Hematopoietic multipotent progenitor cell treated with erythropoietin and hydrocortisone succinate and interleukin-3 and kit ligand, for 6 days (in vitro differentiated cells): ENCODE measurements at places on chromosomes 6 and 20.
A peak's percentile ranks its signal among the peaks of the same experiment; 100 is the strongest.

DNA sequence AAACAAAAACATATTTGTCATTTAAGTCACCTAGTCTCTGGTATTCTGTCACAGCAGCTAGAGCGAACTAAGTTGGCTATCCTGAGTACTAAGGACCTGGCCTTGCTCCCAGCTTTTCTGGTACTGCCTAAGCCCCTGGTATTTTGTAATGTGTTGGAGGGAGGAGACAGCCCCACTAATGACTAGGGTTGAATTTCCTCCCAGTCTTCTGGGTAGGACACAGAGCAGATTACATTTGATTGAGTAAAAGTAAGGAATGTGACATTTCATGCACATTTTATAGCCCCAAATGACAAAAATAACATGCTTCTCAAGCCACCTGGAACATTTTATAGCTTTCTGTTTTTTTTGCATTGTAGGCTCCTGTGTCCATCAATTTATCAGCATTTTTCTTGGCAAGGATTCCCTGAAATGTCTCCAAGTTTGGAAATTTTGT, 47.9 kb upstream of the DDR1 start:
- no peak for DNase-seq

DNA sequence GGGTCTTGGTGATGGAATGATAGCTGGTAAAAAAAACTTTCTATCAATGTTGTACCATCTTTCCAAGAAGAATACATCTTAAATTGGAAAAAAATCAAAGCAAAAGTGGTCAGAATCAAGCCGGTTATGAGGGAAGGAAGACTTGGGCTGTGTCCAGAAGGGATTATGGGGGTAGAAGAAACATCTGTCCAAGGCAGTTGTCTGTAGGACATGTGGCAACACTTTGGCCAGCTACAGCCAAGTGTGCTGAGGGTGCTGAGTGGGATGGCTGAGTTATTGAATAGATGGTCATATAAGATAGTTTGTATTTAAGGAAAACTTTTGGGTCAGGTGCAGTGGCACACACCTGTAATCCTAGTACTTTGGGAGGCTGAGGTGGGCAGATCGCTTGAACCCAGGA, 38.4 kb downstream of the INSM1 start:
- no peak for DNase-seq

- no peak for DNase-seq
These were observed 5.2 kb downstream of the RNF217 start for GRCh38 chr6:124967444-124967843.

- DNase-seq, result peak; percentile 49
These were observed 56.1 kb upstream of the LAMP5 start for GRCh38 chr20:9458138-9458796.

- DNase-seq, result no peak
These were observed 392.4 kb downstream of the QKI start for GRCh38 chr6:163806755-163807499.

DNA sequence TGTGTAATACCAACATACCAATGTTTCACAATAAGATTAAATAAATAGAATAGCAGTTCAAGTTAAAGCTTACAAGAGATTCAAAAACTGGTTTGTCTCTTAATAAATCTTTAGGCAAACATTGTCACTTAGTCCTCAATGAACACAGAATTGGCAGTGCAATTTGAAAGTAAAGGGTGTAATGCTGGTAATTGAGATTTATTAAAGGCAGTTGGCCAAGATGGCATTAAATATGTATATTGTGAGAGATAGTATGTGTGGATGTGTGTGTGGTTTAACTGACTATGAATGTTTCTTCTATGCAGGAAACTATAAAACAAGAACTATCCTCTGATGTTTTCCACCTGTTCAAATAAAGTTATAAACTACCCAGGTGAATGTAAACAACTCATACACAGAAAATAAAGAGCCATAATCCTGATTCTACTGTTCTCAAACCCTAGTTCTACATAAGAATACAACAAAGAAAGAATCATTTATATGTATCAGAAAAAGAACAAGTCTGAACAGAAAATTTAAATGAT, 267.9 kb upstream of the PTCHD4 start:
- DNase-seq, result no peak

DNA sequence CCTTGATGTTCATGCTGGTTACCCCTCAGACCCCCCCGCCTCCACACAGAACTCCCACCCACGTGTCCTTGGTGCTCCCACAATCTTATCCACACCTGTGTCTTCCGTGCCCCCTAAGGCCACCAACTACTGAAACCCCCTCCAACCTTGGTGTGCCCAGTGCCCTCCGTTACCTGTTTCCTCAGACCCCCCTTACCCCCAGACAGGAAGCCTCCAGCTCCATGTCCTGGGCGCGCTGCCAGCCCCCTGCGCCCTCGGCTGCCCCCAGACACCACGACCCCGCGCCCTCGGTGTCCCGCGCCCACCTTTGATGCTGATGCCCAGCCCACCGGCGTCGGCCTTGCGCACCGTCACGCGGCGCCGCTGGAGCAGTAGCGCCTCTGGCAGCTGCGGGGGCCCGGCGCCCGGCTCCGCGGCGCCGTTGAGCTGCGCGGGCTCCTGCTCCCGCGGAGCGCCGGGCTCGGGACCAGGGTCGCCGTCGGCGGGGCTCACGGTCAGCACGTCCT, 504 bp downstream of the SNTA1 start:
- DNase-seq, result peak; percentile 24

DNA sequence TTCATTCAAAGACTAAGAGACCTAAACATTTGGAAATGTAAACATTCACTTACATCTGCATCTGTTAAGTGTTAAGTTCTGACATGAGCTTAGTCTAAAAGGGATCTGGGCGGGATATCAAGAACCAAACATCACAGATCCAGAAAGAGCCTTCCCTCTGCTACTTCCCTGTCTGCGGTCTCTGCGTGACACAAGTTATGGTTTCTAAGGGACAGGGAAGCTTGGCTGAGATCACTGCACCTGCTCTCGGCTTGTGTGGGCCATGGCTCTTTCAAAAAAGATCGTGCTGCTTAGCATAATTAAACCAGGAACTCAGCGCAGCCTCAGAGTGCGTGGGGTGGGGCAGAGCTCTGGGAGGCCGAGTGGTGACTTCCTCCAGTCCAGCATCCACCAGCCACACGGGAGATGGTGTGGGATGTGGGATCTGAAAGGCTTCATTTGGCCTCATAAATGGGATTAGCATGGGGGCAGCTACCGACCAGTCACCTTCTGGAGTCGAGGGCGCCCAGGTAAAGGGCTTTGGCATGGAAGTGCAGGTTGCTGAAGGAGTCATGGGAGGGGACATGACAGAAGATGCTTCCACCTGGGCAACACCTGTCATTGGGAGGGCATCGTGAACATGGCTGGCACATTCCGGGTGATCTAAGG, 16.7 kb upstream of the RAMACL start:
- DNase-seq, result no peak

DNA sequence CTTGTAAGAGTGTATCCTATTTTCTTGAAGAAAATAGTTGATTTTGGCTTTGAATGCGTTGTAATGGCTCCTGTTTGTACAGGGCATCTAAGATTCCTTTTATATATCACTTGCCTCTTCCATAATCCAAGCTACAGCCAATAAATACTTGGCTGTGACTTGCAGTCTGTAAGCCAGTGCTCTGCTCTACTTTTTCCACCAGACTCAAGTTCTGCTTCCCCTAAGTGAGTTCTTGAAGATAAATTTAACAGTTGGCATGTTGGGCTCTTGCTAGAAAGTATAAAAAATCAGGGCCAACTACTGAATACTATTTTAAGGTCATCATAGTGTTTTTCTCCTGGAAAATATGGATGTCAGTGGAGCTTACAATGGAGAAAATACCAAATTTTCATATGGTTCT, 36.5 kb upstream of the SCGN start:
- DNase-seq, result no peak

- no peak for DNase-seq
These were observed 308.6 kb upstream of the CNR1 start for GRCh38 chr6:88474720-88475119.

DNA sequence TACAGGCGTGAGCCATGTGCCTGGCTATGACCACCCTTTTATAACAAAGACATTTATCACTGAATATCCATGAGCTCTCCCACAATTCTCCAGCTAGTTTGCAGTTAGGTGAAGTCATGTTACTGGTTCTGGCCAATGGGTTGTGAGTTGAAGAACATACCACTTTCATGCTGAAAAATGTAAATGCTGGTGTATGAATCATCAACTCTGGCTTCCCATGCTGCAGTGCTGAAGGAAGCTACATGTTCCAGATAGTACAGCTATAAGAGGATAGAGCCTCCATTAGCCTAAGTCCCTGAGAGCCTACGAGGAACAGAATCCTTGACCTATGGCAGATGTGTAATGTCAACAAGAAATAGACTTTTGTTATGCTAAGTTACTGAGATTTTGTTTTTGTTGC, 180.4 kb downstream of the BTBD9 start:
- DNase-seq, result no peak

DNA sequence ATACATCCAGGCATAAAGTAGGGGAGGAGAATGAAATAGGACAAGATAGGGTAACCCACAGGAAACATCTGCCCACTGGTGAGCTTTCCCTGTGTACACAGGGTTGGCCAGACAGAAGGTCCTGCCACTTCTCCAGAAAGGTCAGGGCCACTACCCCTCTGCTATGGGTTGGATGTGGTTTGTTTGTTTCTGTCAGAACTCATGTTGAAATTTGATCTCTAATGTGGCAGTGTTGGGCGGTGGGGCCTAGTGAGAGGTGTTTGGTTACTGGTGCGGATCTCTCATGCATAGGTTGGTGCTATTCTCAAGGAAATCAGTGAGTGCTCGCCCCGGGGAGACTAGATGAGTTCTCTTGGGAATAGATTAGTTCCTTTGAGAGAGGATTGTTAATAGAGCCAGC, 15.6 kb upstream of the MAS1 start:
- DNase-seq, result no peak

DNA sequence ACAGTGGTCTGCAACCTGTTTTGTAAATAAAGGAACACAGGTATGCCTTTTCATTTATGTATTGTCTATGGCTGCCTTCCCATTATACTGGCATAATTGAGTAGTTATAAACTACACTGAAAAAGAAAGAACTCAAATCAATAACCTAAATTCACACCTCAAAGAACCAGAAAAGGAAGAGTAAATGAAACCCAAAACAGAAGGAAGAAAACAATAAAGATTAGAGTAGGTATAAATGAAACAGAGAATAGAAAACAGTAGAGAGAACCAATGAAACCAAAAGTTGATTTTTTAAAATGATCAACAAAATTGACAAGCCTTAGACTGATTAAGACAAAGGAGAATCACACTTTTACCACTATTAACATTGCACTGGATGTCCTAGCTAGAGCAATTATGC, 34.7 kb downstream of the FAM184A start:
- DNase-seq, result no peak

DNA sequence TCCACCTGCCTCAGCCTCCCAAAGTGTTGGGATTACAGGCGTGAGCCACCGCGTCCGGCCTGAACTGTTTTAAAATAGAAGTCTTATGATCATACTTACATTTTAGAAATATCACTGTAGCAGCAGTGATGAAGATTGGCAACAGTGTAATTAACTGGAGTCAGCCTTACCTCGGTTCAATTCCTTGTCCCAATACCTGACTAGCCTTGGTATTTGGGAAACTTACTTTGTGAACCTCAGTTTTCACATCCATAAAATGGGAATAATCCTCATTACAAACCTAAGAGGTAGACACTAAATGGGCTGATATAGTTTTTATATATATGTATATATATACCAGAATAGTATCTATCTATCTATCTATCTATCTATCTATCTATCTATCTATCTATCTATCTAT, 19.3 kb downstream of the PHF20 start:
- no peak for DNase-seq

DNA sequence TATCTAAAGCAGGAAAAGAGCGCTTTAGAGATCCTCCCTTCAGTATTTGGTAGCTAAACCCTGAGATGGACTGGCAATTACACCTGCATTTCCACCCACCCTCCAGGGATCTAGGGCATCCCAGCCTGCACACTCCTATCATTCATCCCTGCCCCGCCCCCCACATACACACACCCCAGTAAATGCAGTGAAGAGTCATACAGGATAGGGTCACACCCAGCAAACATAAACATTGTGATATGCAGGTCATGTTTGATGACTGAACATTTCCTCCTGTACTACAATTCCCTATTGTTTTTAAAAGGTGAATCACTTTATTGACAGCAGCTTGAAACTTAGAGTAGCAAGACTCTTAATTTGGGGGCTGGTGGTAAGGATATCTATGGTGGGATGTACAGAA, 112.9 kb downstream of the FOXO3 start:
- no peak for DNase-seq

GRCh38 chr6:13831615-13832014, 17.3 kb upstream of the MCUR1 start:
- DNase-seq, result no peak

DNA sequence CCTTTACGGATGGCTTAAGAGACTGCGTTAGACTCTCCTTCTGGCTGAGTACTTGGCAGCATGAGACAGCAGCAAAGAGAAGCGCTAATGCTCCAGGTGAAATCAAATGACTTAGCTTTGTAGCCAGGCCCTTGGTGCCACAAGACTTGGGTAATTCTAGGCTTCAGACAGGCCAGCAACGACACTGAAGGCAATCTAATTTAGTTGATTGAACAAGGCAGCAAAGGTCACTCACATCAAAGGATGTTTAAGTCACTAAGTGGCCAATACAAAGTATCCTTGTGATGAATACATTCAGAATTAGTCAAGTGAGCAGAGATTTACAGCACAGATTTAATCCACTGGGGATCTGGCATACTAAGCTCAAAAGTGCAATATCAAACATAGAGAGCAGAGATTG, 113.2 kb downstream of the FAM83B start:
- DNase-seq, result no peak

DNA sequence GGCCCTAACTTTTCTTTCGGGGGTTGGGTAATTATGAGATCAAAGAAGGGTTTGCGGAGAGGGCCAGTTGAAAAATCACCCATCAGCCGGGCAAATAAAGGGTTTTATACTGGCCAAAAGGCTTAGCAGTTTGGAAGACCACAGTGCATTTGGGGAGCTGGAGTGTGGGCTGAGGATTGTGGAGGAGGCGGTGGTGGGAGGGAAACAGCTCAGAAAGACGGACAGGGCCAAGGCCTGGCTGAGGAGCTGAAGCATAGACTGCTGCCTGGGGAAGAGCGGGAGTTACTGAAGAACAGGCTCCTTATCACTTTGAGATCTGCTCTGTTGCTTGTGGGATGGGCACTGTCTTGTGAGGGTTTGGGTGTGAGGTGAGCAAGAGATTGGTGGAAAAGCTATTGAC, 144.2 kb downstream of the CARMIL1 start:
- DNase-seq, result no peak

DNA sequence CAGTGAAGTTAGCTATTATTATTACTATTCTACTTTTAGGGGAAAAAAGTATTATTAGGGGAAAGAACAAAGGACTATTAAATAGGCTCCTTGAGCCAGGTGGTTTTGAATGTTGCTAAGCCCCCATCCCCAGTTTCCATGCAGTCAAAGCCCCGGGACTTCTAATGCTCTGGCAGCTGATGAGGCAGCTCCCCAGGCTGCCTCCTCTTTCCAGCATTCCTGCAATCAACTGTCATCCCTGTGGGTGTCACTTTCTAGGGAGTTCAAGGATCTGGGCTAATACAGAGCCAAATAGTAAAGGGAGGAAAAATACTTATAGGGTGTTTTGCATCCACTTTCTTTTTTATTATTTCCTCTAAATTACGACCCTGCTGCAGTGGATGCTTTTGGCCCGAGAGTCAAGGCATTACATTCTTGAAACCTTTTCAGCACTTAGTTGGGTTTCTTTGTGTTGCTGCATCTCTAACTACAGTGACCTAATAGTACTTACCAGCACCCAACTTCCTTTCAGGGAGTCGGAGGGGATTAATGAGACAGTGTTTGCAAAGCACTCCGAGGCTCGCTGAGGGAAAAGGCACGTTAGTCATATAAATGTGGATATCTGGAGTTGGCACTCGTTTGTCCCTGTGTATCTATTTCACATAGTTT, 303.9 kb upstream of the MAP3K7 start:
- DNase-seq, result no peak
